ENCODE measurements at places on chromosomes 4 and X.

DNA sequence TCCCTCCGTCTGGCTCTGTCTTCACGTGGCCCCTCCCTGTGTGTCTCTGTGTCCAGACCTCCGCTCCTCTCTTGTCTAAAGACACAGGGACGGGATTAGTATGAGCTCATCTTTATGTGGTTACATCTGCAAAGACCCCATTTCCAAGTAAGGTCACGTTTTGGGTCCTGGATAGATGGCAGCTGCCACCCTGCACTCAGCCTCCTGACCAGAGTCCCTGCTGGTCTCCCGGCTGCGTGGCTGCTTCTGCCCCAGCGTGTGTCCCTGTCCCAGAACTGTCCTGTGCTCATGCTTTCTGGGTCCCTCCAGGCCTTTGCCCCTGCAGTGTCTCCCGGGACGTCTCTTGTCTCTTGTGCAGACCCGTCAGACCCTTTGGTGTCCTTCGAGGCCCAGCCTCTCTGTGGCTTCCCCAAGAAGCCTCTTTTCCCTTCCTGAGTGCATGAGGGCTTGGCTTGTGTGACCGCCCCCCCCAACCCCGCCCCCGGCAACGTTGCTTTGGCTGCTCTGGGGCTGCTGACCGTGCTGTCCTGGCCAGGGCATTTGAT lies 107.3 kb downstream of the PSAPL1 start:
- DNase-seq: no peak

GRCh38 chr4:140757232-140757630 lies 1.0 kb upstream of the TBC1D9 start:
- peak; percentile 29 for DNase-seq

DNA sequence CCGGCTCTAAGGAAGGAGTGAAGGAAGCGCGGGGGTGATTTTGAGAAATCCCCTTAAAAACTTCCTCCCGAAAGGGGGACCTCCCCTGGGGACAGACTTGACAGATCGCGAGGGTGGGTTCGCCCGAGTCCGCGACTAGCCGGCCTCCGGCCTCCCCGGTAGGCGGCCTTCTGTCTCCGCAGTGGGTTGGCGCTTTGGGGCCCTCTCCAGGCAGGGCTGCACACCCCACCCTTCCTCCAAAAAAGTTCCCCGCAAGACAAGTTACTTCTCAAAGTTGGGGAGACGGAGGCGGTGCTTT lies 24.8 kb downstream of the HOPX start:
- DNase-seq: no peak

DNA sequence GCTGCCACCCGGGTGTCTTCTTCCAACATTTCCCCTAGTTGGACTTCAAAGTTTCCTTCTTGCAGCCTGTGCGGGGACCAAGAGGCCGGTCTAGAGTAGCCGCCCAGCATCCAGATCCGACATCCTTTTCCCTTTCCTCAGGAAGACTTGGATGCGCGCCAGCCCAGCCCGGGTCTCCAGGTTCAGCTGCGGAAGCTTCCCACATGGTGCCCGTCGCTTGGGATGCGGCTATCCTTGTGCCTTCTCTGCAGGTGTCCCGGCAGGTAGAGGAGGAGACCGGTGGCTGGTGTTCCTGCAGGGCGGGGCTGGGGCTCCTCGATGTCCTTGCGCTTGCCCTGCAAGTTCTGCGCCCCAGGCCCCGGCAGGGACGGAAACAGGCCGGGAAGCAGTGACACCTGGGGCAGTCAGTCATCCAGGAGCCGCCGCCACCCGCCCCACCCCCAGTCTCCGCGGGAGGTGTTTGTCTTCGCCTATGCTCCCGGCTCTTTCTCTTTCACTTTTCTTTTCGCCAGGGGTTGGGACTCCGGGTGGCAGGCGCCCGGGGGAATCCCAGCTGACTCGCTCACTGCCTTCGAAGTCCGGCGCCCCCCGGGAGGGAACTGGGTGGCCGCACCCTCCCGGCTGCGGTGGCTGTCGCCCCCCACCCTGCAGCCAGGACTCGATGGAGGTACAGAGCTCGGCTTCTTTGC lies at the start of gene IL15:
Gene IL15 (plus strand): TSS at position 502 of the 689 bp plus-strand sequence. CDS start 82,882 bp downstream, outside the sequence.
- peak; percentile 71 for DNase-seq

DNA sequence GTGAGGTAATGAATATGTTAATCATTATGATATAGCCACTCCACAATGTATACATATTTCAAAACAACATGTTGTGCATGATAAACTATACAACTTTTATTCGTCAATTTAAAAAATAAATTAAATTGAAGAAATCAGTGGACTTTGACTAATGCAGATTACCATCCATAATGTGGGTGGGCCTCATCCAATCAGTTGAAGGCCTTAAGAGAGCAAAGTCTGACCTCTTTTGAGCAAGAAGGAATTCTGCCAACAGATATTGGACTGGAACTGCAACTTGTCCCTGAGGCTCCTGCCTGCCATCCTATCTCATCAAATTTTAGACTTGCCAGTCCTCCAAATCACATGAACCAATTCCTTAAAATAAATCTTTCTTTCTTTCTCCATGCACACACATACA lies 57.4 kb upstream of the SLC16A2 start:
- DNase-seq: no peak

GRCh38 chr4:129342819-129343408 lies 247.0 kb downstream of the C4orf33 start:
- DNase-seq: peak; percentile 50

All from HTR-8/SVneo (cell line).